ENCODE measurements at places on chromosomes 7 and 10.

- peaks cover 97% of the 10 kb centered on the region for H3K4me1 ChIP-seq
- peaks cover 74% of the 10 kb centered on the region for H3K36me3 ChIP-seq
- H3K4me3 ChIP-seq: peak overlapping the region; percentile 74
- peak overlapping the region; percentile 94 for H3K27ac ChIP-seq
- H3K27me3 ChIP-seq: no peaks in the 10 kb centered on the region
- peak; percentile 88 for DNase-seq
Observed at GRCh38 chr10:80487791-80488538, 33.9 kb downstream of the TSPAN14 start.

GRCh38 chr7:142793156-142793555 lies 22.4 kb downstream of the PRSS2 start:
- H3K4me3 ChIP-seq: peak overlapping the region; percentile 90
- peaks cover 86% of the 10 kb centered on the region for H3K36me3 ChIP-seq
- H3K4me1 ChIP-seq: peaks cover 39% of the 10 kb centered on the region
- DNase-seq: no peak
- H3K27me3 ChIP-seq: no peaks in the 10 kb centered on the region
- H3K27ac ChIP-seq: peak overlapping the region; percentile 99

GRCh38 chr10:98262571-98262970 lies 5.4 kb downstream of the LOXL4 start:
- H3K36me3 ChIP-seq: no peaks in the 10 kb centered on the region
- peak; percentile 26 for DNase-seq
- H3K27ac ChIP-seq: no peak overlapping the region
- peaks cover 3% of the 10 kb centered on the region for H3K4me1 ChIP-seq

GRCh38 chr7:140654109-140654387 lies 13.4 kb upstream of the DENND2A start:
- no peaks in the 10 kb centered on the region for H3K36me3 ChIP-seq
- no peak for DNase-seq
- peaks cover 20% of the 10 kb centered on the region for H3K4me1 ChIP-seq
- peaks cover 8% of the 10 kb centered on the region for H3K27me3 ChIP-seq

DNA sequence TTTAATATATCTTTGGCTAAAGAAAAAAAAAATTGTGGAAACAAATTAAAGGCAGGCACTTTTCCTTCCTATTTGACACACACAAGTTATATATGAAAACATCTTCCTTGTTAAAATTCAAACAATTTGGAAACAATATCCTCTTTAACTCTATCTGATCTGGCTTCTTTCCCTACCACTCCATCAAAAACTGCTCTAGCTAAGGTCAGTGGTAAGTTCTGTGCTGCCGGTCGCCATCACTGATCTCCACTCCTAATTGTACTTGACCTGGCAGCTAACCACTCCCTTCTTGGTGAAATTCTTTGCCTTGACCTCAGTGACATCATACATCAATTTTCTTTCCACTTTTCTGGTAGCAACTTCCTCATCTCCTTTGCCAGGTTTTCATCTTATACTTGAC lies 47.9 kb upstream of the MRLN start:
- no peak for DNase-seq
- H3K27ac ChIP-seq: no peak overlapping the region
- H3K4me3 ChIP-seq: no peak overlapping the region
- H3K36me3 ChIP-seq: peaks cover 44% of the 10 kb centered on the region
- no peaks in the 10 kb centered on the region for H3K27me3 ChIP-seq
